ENCODE measurements at places on chromosomes 5 and 9.

DNA sequence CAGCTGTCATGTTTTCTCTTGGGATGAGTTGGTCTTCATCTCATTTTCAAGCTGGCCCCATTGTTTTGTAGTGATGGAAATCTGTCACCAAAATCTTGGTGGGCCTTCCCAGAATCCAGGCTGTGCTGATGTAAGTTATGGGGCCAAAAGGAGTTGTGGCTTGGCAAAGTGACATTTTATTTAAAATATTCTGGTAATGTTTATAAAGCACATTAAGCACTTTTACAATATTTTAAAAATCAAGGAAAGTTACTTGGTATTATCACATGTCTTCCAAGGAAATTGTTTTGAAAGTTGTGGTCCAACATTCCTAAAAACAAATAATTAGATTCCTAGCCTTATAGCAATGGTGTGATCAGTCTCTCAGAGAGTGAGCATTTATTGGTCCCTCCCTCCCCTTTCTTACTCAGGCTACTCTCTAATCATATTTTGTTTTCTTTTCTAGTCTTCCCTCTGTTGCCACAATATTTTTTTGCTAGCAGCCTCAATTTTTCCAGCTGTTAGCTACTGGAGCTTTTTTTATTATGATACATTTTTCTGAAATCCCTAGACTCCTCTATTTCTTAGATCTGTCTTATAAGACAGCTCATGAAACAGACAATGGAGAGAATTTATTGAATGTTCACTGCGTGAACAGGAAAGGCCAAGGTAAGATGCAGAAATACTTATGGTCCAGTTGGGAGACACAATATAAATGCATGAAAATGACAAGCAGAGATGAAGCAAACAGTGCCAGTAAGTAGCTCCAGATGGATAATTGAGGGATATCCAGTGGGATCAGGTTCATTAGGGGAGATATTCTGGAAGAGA is 408.1 kb upstream of the ZNF608 start:
- DNase-seq = no peak

GRCh38 chr5:180974612-180975315 is 13.9 kb upstream of the BTNL3 start:
- DNase-seq = no peak

GRCh38 chr9:9538356-9538755 is 1074.4 kb downstream of the PTPRD start:
- DNase-seq = no peak

DNA sequence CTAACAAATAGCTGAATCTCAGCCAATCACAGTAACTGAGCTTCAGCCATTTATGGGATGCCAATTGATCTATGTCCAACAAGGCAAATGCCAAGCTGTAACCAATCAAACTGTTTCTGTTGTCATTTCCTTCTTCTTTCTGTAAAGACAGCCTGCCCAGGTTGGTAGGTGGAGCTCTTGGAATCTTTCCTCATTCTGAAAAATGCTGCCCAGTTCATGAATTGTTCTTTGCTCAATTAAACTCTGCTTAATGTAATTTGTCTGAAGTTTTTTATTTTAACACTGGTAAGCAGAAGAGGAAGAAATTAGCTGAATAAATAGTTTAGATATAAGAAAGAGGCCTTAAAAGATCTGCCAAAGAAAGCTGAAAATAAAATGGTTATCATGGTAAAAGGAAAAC is 1235.6 kb downstream of the EFNA5 start:
- DNase-seq = no peak

DNA sequence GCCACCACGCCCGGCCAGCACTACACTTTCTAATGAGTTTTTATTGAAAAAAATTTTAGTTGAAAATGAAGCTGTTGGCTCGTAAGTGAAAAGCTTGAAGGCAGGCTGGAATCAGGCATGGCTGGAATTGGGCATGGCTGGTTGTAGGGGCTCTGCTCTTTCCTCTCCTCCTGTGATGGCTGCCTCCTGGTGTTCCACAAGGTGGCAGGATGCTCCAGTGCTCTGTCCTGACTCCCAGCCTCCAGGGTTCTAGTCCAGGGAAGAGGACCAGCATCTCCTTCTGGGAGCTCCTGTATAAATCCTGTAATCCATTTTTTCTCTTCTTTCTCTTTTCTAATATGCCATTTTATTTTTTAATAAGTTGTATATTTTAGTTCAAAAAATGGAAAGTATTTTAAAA is 57.2 kb upstream of the DHFR start:
- DNase-seq = no peak

GRCh38 chr9:91100878-91101450 is 260.8 kb downstream of the AUH start:
- DNase-seq = no peak

GRCh38 chr5:53879708-53880323 is 319.4 kb downstream of the NDUFS4 start:
- DNase-seq = no peak

- DNase-seq = no peak
Observed at GRCh38 chr5:127590156-127590722, 58.6 kb upstream of the CTXN3 start.

- no peak for DNase-seq
Observed at GRCh38 chr9:99567436-99567835, 254.2 kb upstream of the NR4A3 start.

- DNase-seq = no peak
Observed at GRCh38 chr5:68245319-68245718, 29.8 kb downstream of the PIK3R1 start.

GRCh38 chr9:89431930-89432725 is 65.8 kb downstream of the SEMA4D start:
- no peak for DNase-seq

DNA sequence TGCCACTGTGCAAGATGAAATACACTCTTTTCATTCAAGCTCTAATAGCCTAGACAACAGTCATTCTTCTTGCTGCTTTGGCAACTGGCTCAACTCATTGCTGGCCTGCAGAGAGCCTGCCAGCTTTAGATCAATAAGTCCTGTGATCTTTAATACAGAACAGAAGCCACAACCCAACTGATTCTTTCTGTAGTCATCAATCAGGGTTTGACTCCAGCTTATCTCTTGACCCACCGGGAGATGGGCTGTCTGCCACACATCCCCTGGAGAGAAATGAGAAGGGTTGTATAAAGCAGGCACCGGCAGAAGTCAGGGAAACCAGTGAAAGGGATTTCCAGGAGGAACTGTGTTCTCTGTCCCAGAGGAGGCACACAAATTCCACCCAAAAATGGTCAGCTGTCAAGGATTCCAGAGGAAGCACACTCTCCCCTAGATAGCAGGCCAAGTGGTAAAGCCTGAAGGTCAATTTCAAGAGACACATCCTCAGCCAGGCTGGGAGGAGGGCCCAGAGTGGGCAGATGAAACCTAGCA is 24.5 kb downstream of the LHFPL2 start:
- DNase-seq = no peak

- no peak for DNase-seq
Observed at GRCh38 chr9:111197256-111197655, 132.8 kb downstream of the OR2K2 start.

DNA sequence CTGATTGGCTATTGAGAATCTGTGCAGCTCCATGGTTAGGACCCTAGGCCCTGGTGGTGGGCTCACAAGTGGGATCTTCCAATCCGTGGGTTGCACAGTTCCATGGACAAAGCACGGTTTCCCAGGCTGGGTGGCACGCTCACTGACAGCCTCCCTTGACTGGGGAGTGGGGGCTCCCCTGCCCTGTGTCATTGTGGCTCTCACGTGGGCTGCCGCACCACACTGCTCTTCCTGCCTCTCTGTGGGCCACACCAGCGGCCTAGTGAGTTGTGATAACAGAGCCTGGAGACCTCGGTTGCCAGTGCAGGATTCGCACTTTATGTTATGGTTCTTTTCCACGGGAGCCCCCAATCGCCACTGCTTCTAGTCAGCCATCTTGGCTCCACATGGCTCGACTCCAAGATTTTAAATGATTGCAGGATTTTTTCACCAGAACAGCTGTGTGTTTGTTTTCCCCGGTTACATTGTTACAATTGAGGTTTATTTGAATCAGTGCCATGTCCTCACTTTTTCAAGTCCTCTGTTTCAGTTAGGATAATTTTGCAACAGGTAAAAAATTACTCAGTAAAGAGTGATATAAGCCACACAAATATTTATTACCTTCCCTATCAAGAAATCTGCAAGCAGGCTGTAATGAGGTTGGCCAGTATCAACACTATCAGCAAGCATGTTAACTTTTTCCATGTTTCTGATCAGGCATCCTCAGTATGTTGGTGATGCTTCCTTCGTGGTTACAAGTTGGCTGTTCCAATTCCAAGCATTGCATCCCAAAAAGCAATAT is 253.8 kb downstream of the ZNF608 start:
- DNase-seq = no peak

GRCh38 chr9:124767821-124768220 is 3.3 kb downstream of the NR6A1 start:
- no peak for DNase-seq

GRCh38 chr5:8843771-8844170 is 702.1 kb downstream of the SEMA5A start:
- DNase-seq = no peak

GRCh38 chr9:91658513-91659105 is 235.0 kb upstream of the NFIL3 start:
- DNase-seq = peak; percentile 14

DNA sequence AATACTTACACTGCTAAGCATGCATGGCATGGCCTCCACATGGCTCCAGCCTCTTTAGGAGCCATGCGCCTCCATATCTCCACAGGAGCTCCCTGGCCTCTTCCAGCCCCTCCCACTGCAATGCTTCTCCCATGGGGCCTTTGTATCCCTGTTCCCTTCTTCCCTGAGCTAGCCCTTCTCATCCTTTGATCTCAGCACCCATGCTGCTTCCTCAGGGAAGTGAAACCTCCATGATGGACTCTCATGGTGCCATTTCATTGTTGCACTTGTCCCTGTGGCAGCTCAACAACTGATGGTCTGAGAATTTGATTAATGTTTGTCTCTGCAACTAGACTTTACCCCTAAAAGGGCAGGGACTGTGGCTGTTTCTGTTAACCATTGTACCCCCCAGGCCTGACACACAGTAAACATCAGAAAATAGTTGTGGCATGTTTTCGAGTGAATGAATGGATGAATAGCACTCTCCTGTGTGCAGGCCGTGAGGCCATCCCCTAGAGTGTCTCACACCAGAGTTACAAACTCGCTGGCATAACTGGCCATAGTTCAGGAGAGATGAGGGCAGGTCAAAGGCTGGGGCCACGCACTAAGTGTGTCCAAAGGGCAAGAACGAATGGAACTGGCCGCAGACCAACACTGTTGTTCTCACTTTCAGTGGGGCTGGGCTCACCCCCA is 6.6 kb downstream of the IDNK start:
- DNase-seq = no peak

DNA sequence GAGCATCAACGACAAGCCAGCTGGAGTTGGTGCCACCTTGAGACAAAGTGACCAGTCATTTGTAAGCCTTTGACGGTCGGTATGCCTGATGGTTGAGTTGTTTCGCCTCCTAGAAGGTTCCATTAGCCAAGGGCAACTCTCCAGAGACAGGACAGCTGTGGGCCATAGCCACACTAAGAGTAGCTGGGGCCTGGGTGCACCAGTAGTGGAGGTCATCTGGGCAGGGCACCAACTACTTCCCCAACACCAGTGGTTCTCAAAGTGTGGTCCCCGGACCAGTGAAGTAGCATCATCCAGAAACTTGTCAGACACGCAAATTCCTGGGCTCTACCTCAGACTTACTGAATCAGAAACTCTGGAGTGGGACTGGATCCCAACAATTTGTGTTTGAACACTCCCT is 217.5 kb upstream of the TAS2R1 start:
- no peak for DNase-seq

DNA sequence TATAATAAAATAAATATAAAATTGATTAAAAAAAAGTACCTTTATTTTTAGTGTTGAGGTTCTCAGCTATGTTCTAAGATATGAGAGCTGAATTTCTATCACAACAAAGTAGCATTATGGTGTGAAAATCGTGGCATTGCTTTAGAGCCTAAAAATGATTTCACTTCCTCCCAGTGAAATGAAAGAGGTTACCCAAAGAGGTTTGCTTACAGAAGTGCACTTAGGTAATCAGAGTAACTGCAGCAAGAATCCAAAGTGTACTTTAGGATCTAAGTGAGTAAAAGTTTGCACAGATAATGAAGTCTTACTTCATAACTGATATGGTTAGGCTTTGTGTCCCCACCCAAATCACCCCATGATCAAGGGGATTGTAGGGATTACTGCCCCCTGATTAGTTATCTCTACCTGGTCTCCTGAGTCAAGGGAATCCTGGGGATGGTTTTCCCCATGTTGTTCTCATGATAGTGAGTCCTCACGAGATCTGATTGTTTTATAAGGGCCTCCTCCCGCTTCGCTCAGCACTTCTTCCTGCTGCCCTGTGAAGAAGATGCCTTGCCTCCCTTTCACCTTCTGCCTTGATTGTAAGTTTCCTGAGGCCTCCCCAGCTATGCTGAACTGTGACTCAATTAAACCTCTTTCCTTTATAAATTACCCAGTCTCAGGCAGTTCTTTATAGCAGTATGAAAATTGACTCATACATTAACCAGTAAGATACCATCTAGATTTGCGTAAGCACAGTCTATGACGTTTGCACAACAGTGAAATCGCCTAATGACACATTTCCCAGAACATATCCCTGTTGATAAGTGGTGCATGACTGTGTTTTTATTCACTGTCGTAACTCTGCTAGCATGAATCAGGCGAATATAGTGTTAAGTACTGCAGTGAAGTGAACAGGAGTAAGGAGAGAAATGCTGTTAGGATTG is 40.3 kb upstream of the LRRC70 start:
- DNase-seq = no peak

DNA sequence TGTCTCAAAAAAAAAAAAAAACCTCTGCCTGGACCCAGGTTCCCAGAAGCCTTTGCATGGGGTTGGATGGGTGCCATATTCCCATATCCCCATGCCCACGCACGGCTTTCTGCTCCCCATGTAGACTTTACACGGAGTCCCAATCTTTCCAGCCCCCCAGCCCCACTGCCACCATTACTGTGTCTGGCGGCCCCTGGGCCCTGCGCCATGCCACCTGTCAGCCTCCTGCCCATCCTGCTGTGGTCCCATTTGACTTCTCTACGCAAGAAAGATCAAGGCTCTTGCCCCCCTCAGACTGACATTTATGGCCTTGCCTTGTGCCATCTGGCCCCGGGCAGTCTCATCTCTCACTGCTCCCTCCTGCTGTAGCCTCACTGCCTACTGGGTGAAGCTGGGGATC is 6.5 kb upstream of the AK1 start:
- no peak for DNase-seq

- no peak for DNase-seq
Observed at GRCh38 chr5:159907689-159908590, 8.3 kb upstream of the ADRA1B start.

GRCh38 chr9:75889577-75889976 is 896 bp upstream of the PCSK5 start:
- no peak for DNase-seq

GRCh38 chr9:136081113-136081825 is 13.8 kb downstream of the NACC2 start:
- DNase-seq = no peak

DNA sequence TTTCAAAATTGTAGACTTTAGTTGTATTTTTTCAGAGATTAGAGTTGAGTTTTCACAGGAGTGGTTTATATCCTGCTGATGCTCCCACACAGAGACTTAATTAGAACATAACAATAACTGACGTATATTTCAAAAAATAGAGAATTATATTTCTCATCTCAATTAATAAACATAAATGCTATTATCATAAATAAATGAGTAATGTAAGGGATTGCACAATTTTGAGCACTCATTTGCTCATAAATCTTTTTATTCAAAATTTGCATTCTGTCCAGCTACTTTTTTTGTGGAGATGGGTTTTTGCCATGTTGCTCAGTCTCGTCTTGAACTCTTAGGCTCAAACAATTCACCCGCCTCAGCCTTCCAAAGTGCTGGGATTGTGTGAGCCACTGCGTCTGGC is 515.7 kb upstream of the RORB start:
- no peak for DNase-seq

- no peak for DNase-seq
Observed at GRCh38 chr5:1021136-1021968, 12.8 kb downstream of the NKD2 start.

GRCh38 chr5:130287438-130287837 is 383.2 kb downstream of the CHSY3 start:
- no peak for DNase-seq

Data from germinal center (tissue), 1 donor.